GOT3 (cell line): ENCODE measurements at places on chromosomes 7 and 10.

GRCh38 chr7:45149606-45150005 is 8.0 kb upstream of the RAMP3 start:
- DNase-seq: no peak

DNA sequence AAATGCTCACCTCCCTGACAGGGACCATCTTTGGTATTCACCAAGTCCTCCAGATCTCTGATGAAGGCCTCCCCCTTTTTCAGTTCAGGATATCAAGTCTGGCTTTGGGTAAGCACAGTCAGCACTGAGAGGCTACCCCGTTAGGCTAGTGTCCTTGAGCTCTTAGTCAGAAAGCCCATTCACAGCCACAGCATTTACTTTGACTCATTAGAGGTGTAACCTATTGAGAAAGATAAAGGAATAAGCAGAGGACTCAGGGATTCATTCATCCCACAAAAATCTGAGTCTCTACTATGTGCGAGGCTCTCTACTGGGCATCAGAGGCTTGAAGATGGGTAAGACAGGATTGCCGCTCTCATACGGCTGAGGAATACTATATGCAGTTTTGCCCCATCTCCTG is 14.0 kb upstream of the RAMP3 start:
- no peak for DNase-seq

GRCh38 chr10:109871476-109871875 is 51.8 kb downstream of the XPNPEP1 start:
- no peak for DNase-seq

- no peak for DNase-seq
These were observed 122.7 kb downstream of the TRRAP start for GRCh38 chr7:99000904-99001465.

GRCh38 chr7:79822620-79823240 is 311.9 kb upstream of the GNAI1 start:
- DNase-seq: no peak

DNA sequence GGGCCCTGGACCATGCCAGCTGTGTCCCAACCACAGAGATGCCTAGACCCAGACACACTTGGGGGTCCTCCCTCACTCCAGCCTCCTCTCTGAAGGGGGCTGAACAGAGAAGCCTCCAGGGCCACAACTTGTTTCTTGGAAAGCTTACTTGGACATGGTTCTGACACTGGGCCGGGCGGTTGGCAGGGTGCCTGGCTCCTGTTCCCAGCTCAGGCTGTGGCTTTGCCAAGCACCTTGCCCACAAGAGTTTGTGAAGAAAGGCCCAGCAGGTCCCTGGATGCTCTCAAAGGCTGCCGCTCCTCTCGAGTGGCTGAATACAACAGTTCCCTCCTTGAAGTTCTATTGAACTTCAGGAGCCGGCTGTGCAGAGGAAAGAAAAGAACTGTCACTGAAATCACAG is 181.6 kb downstream of the PTPN20 start:
- no peak for DNase-seq

DNA sequence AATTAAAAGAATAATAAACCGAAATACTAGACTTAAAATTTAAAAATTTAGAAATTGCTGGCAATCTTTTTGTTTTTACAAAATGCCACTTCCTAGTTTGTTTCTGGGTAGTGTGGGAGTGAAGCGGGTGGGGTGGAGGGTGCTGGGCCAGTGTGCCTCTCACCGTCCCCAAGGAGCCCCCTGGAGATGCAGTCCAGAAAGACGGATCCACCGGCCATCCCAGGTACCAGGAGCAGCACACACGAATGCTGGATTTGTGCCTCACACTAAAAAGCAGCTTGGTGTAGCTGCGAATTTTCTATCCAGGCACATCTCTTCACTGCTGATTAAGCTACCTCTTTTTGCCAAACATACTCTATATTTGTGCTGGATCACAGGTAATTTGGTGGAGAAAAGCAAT is 618.1 kb downstream of the DNAJB6 start:
- DNase-seq: no peak

DNA sequence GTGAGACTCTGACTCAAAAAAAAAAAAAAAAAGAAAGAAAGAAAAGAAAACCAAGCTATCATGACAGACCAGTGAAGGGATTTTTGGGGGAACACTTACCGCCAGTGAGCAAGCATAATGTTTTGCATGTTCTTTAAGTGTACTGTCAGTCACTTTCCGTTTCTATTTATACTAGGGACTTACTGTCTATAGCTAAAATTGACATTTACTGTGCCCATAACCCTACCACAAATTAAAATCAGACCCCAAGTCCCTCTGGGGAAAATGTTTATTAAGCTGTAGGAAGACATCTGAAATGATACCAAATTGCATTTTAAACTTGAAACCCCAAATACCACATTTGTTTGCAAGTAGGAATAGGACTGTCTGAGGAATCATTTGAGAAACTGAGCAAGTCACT is 252.8 kb downstream of the TRIL start:
- no peak for DNase-seq

GRCh38 chr10:89183571-89183970 is 23.5 kb downstream of the CH25H start:
- no peak for DNase-seq

GRCh38 chr10:282294-283139 is 147.3 kb downstream of the ZMYND11 start:
- no peak for DNase-seq

- DNase-seq: no peak
These were observed 70.0 kb upstream of the PHYHIPL start for GRCh38 chr10:59106441-59106840.

DNA sequence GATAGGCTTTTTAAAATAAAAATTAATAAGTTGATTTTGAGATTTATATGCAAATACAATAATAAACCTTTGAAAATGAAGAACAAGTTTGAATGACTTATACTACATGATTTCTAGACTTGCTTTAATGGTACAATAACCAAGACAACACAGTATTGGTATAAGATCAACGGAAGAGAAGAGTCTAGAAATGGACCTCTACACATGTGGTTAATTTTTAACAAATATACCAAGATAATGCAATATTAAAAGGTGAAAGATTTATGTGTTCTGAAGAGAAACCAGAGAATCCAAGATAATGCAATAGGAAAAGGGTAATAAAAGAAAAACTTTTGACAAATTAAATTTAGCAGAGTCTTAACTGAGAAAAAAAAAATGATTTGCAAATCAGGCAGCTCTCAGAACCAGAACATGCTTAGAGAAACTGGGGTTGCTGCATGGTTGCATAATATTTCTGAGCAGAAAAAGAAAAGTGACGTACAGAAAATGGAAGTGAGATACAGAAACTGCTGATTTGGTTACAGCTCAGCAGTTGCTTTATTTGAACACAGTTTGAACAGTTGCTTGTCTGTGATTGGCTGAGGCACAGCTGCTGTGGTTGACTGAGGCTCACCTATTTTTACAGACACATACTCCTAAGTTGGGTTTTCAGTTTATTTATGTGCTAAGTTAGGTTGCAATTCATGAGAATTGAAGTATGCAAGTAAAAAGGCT is 365.9 kb downstream of the CRPPA start:
- no peak for DNase-seq

DNA sequence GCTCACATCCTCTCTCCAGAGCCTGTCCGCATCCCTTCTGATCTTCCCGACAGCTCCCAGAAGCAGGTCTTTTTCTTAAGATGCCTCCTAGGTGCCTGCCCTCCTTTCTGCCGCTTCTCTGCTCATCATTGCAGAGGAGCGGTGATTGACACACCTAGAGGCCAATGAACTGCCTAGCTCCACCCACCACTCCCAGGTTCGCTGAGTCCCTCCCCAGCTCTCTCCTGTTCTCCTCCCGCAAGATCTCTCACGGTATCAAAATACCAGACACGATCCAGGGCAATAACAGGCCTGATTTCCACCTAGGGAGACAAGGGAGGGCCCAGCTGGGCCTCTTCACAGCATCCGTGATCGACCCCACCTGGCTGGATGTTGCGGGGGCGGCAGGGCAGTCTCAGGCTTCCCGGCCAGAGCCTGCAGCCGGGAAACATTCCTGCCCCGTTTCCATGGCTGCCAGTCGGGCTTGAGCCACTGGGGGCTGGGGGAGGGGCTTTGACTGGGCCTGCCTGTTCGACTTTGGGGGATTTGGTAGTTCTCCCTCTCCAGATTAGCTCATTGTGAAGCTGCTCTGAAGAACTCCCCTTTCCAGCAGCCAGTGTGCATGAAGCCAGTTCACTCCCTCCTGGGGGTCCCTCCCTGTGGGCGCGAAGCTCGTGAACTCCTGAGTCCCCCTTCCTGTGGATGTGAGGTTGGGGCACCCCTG is 373.5 kb downstream of the RPS24 start:
- DNase-seq: no peak

- DNase-seq: no peak
These were observed 138.0 kb downstream of the TACC2 start for GRCh38 chr10:122126763-122127659.

- DNase-seq: no peak
These were observed 5.2 kb downstream of the HMX3 start for GRCh38 chr10:123140983-123141390.

GRCh38 chr10:34320265-34320664 is 494.8 kb downstream of the PARD3 start:
- no peak for DNase-seq

GRCh38 chr7:70855373-70855772 is 276.6 kb upstream of the GALNT17 start:
- no peak for DNase-seq

DNA sequence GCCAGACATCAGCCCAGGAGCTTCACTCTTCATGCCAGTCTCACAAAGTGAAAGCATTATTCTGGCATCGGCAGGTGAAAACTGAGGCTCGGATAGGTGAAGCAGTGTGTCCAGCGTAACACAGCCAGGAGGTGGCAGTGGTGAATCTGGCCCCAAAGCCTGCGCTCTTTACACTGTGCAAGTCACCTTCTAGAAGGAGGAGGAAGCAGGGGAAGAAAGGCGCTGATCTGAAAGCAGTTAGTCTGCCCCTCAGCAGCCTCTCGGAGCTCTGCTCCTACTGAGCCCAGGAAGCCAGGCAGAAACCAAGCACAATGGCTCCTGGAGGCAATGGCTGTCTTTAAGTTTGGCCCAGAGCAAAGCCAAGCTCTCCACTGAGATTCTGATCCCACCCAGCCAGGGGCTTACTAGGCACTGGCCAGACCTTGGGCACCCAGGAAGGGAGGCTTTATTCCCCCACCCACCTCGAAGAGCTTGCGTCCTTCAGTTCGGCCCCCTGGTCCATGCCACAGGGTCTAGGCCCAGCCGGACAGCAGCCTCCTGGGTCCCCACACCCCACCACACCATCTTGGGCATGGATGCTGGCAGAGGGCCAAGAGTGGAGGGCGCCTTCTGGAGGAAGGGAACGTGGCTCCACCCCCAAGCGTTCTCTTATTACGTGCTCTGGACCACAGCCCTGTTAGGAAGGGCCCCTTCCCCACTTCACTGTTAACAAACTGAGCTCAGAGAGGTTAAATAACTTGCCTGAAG is 104.5 kb downstream of the GRID1 start:
- no peak for DNase-seq

- no peak for DNase-seq
These were observed 50.0 kb downstream of the SPAM1 start for GRCh38 chr7:123975084-123975483.

DNA sequence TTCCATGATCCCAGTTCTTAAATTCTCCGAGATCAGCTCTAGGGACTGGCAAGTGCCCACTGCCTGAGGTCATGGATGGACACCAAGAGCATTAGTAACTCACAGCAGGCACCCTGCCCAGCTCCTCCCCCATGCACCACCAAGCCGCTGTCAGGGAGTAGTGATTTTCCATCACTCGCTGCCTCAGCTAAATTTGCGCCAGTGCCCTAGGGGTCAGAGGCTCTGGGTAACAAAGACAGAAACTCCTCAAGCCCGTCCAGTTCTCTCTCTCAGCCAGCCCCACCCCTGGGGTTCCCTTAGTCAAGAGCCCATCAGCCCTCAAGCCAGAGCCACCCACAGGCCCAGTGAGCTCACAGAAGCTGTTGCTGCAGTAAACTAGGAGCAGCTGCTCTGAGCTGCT is 30.0 kb downstream of the PAX2 start:
- peak; percentile 42 for DNase-seq

GRCh38 chr10:93745408-93746065 is 12.2 kb upstream of the LGI1 start:
- DNase-seq: no peak

GRCh38 chr7:120475994-120476393 is 203.0 kb downstream of the KCND2 start:
- no peak for DNase-seq

- DNase-seq: no peak
These were observed 21.6 kb upstream of the RNF148 start for GRCh38 chr7:122724366-122724765.

DNA sequence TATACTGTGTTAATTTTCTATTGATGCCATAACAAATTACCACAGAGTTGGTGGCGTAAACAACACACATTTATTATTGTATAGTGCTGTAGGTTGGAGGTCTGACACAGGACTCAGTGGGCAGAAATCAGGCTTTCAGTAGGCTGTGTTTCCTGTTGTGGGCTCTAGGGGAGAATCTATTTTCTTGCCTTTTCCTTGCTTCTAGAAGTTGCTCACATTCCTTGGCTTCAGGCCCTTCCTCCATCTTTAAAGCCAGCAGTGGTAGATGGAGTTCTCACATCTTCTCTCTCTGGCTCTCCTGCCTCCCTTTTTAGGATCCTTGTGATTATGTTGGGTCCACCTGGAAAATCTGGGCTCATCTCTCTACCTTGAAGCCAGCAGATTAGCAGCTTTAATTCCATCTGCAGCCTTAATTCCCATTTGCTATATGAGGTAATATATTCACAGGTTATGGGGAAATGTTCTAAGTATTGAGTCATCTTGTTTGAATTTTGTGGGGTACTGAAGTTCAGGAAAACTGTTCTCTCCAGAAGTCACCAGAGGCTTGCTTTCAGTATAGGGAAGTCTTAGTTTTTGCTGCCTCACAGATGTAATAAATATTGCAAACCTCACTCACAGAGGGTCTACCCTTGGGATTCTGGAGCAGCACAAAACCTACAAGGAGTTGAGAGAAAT is 38.9 kb downstream of the CCNY start:
- no peak for DNase-seq

DNA sequence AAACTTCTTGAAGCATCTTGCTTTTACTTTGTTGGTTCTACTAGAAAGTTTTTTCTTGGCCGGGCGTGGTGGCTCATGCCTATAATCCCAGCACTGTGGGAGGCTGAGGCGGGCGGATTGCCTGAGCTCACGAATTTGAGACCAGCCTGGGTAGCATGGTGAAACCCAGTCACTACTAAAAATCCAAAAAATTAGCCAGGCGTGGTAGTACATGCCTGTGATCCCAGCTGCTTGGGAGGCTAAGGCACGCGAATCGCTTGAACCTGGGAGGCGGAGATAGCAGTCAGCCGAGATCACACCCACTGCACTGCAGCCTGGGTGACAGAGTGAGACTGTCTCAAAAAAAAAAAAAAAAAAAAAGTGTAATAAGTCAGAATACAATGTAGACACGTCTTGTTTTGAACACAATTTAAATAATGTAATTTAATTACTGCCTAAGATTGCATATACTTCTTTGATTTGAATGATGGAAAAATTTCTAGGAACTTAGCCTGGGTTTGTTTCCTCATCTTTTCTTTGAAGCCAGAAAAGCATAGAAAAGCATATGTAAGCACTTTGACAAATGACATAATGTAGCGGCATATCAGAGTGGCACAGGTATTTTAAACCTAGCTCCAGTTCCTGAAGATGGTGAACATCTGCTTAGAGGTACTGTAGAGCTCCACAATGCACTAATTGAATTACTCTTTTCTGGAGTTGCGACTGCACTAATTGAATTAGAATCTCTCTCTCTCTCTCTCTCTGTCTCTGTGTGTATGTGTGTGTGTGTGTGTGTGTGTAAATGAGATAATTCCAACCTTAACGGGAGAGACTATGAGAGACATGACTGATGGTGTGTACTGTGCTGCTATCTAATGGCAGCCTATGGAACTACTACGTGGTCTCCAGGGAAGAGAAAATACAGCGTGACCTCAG is 87.8 kb downstream of the BTRC start:
- no peak for DNase-seq
